Activated CD4-positive, alpha-beta T cell treated with anti-CD3 and anti-CD28 coated beads, Interleukin-2, amount 10 ng/mL, durations not matched to agents 7 days and 5 days (primary cell): ENCODE measurements at places on chromosomes 6 and 20.
A peak's percentile ranks its signal among the peaks of the same experiment; 100 is the strongest.

- no peaks in the 10 kb centered on the region for H3K36me3 ChIP-seq
- H3K27me3 ChIP-seq, result peaks cover 4% of the 10 kb centered on the region
- DNase-seq, result no peak
- H3K4me1 ChIP-seq, result no peaks in the 10 kb centered on the region
- H3K27ac ChIP-seq, result no peak overlapping the region
Measured at GRCh38 chr20:63318391-63319163, 25.6 kb downstream of the COL20A1 start.

DNA sequence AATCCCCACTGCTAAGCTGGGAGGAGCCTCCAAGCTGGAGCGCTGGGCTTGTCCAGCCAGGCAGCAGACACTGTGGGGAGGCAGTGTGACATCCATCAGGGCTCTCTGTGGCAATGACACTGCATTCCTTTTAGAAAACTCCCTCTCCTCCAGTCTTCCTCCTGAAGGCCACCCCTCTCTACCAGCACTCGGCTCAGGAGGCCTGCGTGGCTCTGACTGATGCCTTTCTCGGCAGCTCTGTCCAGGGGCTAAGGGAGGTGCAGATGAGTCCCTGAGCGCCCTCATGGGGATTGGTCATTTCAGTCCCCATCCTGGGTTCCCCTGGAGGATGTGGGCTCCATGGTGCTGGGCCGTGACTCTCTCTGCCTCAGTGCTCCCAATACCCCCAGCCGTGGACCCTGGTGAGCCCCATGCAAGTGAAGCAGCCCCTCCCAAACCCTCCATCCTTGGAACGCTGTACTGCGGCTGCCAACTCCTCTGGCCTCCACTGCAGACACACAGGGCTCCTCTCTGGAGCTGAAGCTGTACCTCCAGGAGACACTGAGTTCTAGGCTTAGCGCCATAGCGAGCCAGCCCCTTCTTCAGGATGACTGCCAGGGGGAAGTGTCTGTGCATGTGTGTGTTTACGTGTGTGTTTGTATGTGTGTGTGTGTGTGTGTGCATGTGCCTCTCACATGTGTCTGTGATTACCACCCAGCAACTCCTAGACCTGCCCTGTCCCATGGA, 209.6 kb downstream of the ERMARD start:
- no peak overlapping the region for H3K27ac ChIP-seq
- H3K27me3 ChIP-seq, result peaks cover 9% of the 10 kb centered on the region
- no peaks in the 10 kb centered on the region for H3K36me3 ChIP-seq
- peak overlapping the region; percentile 30 for H3K4me3 ChIP-seq
- no peak for DNase-seq

DNA sequence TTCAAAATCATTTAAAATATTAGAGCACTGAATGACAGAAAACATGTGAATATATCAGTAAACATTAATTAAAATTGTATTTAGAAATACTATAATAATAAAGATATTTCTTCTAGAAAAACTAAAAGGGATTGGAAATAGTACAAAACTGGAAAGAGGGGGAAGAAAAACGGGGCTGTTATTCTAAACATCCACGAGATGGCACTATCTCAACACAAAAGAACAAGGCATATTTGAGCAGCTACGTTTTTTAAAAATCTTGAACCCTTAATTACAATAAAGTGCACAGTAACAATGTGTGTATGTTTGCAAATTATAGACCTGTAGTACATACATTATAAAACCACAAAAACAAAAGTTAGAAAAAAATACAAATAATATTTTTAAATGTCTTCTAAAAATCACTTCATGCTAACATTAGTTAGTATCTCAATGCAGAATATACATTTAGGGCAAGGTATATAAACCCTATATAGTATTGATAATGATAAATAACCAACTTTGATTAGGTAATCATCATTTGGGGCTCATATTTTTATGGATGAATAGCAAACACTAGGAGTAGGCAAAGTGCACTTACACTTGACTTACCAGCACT, 42.5 kb upstream of the PNISR start:
- peak; percentile 13 for DNase-seq
- H3K4me3 ChIP-seq, result no peak overlapping the region
- H3K27me3 ChIP-seq, result no peaks in the 10 kb centered on the region
- H3K36me3 ChIP-seq, result no peaks in the 10 kb centered on the region

DNA sequence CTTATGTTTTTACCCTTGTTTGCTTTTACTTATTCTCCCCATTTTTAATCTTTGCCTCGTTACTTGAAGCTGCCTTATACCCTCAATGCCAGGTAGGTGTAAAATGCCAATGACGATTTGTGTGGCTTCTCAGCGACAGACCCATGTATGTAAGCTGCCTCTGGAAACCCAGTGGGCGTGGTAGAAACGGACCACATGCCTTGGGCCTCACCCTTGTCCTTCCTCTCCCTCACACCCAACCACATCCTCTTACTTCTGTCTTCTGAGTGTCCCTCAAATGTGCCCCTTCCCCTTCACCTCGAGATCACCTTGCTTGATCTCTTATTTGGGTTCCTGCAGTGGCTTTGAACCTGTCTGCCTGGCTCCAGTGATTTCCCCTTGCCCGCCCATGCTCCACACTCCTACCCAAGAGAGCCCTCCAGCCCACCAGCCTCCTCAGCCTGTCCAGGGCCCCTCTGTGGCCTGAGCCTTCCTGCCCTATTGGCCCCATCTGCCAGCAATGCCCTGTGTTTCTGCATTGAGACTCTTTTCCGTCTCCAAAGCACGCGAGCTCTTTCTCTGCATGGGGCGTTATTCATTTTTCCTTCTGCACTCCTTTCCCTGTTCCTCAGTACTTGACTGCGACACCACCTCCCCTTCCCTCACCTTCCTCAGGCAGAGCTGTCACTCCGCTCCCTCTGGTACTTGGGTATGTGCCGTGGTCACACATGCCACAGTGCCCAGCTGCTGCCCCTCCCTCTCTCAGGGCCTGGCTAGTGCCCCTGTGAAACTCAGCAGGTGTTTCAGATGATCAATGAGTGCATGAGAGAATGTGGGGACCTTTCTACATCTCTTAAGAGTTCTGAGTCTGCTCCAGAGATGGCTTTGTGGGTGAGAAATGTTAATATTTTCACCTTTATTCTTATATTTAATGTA, 115.4 kb downstream of the SLX4IP start:
- no peaks in the 10 kb centered on the region for H3K27me3 ChIP-seq
- H3K4me1 ChIP-seq, result peaks cover 29% of the 10 kb centered on the region
- peak; percentile 37 for DNase-seq

GRCh38 chr20:57964011-57964862, 254.4 kb upstream of the PMEPA1 start:
- H3K27ac ChIP-seq, result no peak overlapping the region
- H3K4me1 ChIP-seq, result no peaks in the 10 kb centered on the region
- no peaks in the 10 kb centered on the region for H3K27me3 ChIP-seq
- H3K36me3 ChIP-seq, result no peaks in the 10 kb centered on the region
- no peak overlapping the region for H3K4me3 ChIP-seq

DNA sequence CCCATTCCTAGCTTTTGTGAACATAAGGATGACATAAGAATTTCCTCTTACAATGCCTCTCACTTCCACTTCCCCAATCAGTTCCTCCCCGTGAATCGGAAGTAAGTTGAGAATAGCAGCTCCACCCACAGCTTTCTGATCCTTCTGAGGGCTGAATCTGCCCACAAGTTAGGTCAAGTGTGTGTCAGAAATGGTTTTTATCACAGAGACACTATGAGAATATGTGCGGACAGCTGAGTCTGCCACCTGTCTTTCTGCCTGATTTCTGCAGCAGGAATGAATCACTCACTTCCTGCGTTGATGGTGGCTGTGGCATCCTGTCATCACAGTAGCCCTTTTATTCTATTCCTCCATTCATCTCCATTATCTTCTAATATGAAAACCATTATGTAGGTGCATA, 70.2 kb downstream of the RIN2 start:
- no peak overlapping the region for H3K4me3 ChIP-seq
- peak; percentile 11 for DNase-seq
- H3K4me1 ChIP-seq, result peaks cover 12% of the 10 kb centered on the region
- H3K27ac ChIP-seq, result no peak overlapping the region
- no peaks in the 10 kb centered on the region for H3K36me3 ChIP-seq
- peaks cover under 1% of the 10 kb centered on the region for H3K27me3 ChIP-seq

DNA sequence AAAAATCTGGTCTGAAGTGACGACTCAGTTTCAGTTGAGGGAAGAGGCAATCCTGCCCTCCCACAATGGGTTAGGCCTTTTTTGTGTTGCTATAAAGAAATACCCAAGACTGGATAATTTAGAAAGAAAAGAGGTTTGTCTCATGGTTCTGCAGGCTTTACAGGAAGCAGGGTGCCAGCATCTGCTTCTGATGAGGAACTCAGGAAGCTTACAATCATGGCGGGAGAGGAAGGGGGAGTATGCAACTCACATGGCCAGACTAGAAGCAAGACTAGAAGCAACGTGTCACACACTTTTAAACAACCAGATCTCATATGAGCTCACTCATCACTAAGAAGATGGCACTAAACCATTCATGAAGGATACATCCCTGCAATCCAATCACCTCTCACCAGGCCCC, 529.3 kb downstream of the KIF16B start:
- H3K27ac ChIP-seq, result no peak overlapping the region
- no peak for DNase-seq
- no peaks in the 10 kb centered on the region for H3K27me3 ChIP-seq
- H3K4me1 ChIP-seq, result no peaks in the 10 kb centered on the region
- no peaks in the 10 kb centered on the region for H3K36me3 ChIP-seq

GRCh38 chr6:15578716-15579391, 84.0 kb downstream of the DTNBP1 start:
- H3K36me3 ChIP-seq, result peaks cover 11% of the 10 kb centered on the region
- no peaks in the 10 kb centered on the region for H3K27me3 ChIP-seq
- no peak overlapping the region for H3K4me3 ChIP-seq
- H3K4me1 ChIP-seq, result peaks cover 1% of the 10 kb centered on the region

DNA sequence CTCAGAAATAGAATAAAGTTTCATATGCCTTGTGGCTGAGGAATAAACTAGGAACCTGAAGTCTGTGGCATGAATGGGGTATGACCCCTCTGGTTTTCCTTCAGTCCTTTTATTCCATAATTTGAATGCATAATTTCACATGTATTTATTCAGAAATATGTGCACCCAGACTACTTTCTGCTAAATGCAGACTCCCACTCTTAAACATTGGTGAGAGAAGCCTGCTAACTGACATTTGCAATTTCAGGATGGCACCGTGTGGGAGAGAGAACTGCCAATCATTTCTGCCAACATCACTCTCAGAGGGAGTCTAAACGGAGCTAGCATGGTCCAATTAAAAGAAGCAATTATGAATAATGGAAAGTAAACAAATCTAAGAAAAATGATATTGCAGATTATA, 141.3 kb downstream of the ADGRB3 start:
- no peak overlapping the region for H3K4me3 ChIP-seq
- no peak overlapping the region for H3K27ac ChIP-seq
- H3K36me3 ChIP-seq, result no peaks in the 10 kb centered on the region
- no peaks in the 10 kb centered on the region for H3K27me3 ChIP-seq

DNA sequence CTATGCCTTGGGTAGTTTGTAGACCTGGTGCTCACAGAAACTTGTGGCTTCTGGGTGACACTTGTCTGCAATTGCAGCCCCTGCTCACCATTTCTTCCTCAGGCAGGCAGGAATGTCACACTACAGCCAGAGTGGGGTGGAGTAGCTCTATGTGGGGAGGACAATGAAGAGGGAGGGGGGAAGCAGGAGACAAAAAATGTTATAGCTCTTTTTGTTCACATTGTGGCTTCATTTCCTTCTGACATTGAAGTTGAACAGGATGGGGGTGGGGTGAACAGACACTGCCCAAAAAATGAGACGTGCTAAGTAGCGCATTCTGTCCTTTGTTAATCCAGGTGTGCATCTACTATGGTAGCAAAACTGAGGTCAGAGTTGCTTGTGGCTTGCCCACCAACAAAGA, at the start of gene THEMIS:
THEMIS (minus strand) TSS at position 124 of the 400 bp plus-strand sequence. CDS start 126 bp downstream, outside the sequence.
- H3K4me1 ChIP-seq, result peaks cover 59% of the 10 kb centered on the region
- H3K36me3 ChIP-seq, result peaks cover 59% of the 10 kb centered on the region
- peak within 1 kb of the TSS; percentile 91 for H3K27ac ChIP-seq
- no peaks in the 10 kb centered on the region for H3K27me3 ChIP-seq
- H3K4me3 ChIP-seq, result peak within 1 kb of the TSS; percentile 89
- DNase-seq, result peak; percentile 78

GRCh38 chr6:48183178-48183577, 72.2 kb upstream of the PTCHD4 start:
- DNase-seq, result no peak
- no peak overlapping the region for H3K4me3 ChIP-seq
- no peaks in the 10 kb centered on the region for H3K4me1 ChIP-seq
- no peaks in the 10 kb centered on the region for H3K36me3 ChIP-seq
- H3K27ac ChIP-seq, result no peak overlapping the region

DNA sequence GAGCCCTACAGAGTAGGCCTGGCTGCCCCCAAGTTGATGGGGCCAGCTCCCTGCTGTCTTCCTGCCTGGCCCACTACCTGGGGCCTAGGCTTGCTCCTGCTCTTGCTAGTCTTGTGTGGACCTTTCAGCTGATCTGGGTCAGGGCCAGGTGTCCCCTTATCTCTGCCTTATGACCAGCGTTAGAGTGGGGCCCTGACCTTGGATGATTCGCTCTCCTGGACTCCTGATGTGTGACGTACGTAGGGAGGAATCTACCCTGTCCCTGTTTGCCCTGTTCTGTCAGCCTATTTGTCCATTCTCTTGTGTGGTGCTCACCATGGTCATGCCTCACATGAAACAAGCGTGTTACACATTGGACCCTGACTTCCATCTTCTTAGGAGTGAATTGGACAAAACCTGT, 571.8 kb downstream of the QKI start:
- no peak for DNase-seq
- H3K27ac ChIP-seq, result no peak overlapping the region
- H3K4me1 ChIP-seq, result no peaks in the 10 kb centered on the region
- H3K27me3 ChIP-seq, result no peaks in the 10 kb centered on the region
- H3K36me3 ChIP-seq, result no peaks in the 10 kb centered on the region

DNA sequence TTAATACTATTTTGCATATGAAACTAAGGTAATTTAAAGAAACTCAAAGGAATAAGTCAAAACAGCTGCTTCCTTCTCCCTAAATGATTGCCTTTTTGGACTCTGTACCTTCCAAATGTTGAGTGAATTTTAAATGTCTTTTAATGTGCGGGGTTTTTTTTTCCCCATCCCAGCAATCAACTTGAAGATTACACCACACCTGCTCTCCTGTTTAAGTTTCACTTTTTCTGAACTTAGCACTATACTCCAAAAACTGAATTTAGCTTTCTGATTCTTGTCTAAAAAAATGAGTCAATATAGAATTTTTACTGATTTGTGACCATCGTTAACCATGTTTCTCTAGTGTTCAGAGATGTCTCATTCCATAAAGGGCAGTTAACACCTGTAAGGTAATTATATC, 220.8 kb upstream of the THEMIS start:
- H3K27ac ChIP-seq, result no peak overlapping the region
- H3K27me3 ChIP-seq, result no peaks in the 10 kb centered on the region
- DNase-seq, result no peak
- peaks cover 3% of the 10 kb centered on the region for H3K4me1 ChIP-seq
- peaks cover 3% of the 10 kb centered on the region for H3K36me3 ChIP-seq
